Glutamatergic neuron (in vitro differentiated cells): ENCODE measurements at places on chromosomes 1 and 21. TPM values are rescaled to one million over a fixed set of nuclear protein-coding genes. Genes with fewer than 3 reads are reported as not detected.
A peak's percentile ranks its signal among the peaks of the same experiment; 100 is the strongest.

DNA sequence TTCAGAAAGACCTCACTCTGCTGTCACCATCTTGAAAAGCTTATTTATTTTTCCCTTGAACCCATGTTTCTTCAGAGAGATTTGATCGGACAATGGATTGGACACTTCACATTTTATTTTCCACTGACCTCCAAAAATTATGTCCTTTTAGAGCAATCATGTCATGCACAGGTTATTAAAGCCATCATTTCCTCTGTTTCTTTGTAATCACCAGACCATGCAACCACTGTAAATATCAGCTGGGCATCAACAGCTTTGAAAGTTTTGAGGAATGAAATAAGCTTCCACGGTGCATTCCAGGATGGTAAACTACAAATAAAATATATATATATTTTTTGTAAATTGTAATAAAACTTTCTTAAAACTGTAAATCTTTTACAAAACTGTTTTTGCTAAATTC lies 144.1 kb upstream of the ADAMTS5 start:
- DNase-seq = no peak
- H3K4me3 ChIP-seq = no peak overlapping the region
- no peaks in the 10 kb centered on the region for H3K27me3 ChIP-seq
- H3K4me1 ChIP-seq = peaks cover 3% of the 10 kb centered on the region
- no peak overlapping the region for H3K27ac ChIP-seq

DNA sequence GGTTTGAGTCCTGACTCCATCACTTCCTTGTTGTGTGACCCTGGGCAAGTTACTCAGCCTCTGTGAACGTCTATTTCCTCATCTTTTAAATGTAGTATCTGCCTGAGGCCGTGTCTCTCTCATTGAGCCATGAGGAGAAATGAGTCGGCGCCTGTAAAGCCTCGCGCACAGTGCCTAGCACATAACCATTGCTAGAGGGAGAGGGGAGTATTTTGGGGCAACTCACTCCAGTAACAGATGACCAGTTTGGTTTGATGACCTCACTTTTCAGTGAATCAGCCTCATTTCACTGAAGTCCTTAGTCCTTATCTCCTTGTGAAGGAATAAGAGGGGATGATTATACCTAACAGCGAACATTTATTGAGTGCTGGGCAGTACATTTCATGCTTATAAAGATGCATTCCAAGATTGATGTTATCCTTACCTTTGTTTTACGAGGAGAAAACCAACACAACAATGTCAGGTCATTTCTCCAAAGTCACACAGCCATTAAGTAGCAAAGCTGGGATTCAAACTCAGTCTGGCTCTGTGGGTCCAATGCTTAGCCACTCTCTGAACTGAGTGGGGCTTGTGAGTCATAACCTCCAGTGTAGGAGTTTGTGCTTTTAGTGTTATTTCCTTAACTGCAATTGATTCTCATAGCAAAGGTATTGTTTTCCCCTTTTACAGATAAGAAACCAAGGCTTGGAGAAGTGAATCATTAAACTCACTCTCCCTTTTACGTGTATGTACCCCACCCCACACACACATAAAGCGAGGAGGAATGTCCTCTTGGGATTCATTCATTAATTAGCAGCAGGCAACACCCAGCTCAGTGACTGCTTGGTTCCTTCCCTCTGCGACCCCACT lies 25.9 kb downstream of the KCNC4 start:
- H3K27me3 ChIP-seq = peaks cover 16% of the 10 kb centered on the region
- no peak for DNase-seq
- peaks cover 47% of the 10 kb centered on the region for H3K4me1 ChIP-seq

- peaks cover 14% of the 10 kb centered on the region for H3K27me3 ChIP-seq
- no peak overlapping the region for H3K27ac ChIP-seq
- peaks cover 12% of the 10 kb centered on the region for H3K36me3 ChIP-seq
- DNase-seq = peak; percentile 2
- no peaks in the 10 kb centered on the region for H3K4me1 ChIP-seq
Observed at GRCh38 chr21:45377866-45378257, 27.1 kb upstream of the COL18A1 start.

- peaks cover 47% of the 10 kb centered on the region for H3K4me1 ChIP-seq
- H3K36me3 ChIP-seq = no peaks in the 10 kb centered on the region
- DNase-seq = no peak
- H3K27ac ChIP-seq = peak overlapping the region; percentile 72
Observed at GRCh38 chr1:182702826-182703524, 18.6 kb upstream of the RGS8 start.

- peaks cover 4% of the 10 kb centered on the region for H3K27me3 ChIP-seq
- peak; percentile 36 for DNase-seq
- peaks cover 10% of the 10 kb centered on the region for H3K36me3 ChIP-seq
- H3K27ac ChIP-seq = no peak overlapping the region
- no peak overlapping the region for H3K4me3 ChIP-seq
Observed at GRCh38 chr1:94693029-94693428, 127.1 kb upstream of the SLC44A3 start.

DNA sequence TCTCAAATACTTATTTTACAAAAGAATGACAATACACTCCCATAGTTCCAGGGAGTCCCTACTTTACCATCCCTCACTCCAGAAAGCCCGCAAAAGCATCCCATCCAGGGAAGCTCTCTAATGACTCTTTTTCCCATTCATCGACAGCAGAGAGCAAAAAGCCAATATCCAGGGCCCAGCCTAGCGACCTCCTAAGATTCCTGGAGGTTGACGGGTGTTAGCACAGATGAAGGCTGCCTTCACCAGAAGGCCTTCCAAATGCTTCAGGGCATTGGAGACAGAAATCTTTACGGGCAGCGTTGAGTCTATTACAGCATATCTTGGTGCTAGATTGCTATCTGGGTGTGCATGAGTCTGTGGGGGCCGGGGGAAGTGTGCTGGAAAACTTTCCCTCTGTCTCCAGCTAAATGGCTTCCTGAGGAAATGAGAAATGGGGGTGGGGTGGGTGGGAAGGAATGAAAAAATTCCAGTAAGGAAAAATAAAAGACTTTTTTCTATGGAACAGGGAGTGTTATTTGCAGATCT lies 136.6 kb downstream of the PROX1 start:
- H3K4me3 ChIP-seq = no peak overlapping the region
- H3K4me1 ChIP-seq = peaks cover 11% of the 10 kb centered on the region
- H3K36me3 ChIP-seq = no peaks in the 10 kb centered on the region
- H3K27me3 ChIP-seq = no peaks in the 10 kb centered on the region
- H3K27ac ChIP-seq = no peak overlapping the region

- H3K4me3 ChIP-seq = no peak overlapping the region
- no peak for DNase-seq
- H3K4me1 ChIP-seq = no peaks in the 10 kb centered on the region
- no peaks in the 10 kb centered on the region for H3K27me3 ChIP-seq
- H3K27ac ChIP-seq = no peak overlapping the region
Observed at GRCh38 chr1:8930116-8930515, 15.6 kb upstream of the CA6 start.

DNA sequence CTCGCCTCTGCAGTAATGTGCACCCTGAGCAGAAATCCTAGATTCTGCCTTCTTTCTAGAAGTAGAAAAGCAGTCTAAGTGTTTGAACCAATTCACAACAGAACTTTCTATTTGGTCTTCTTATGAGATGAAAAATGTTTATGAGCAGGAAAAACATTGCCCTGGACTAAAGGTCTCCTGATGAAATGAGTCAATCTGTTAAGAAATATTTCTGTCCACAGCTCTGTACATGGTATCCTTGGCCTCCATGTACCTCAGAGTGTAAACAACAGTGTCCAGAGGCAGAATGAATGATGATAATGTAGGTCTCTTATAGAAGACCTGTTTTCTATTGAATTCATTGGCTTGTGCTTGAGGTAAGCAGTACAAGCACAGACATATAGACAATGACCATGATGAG lies 6.2 kb upstream of the APCS start:
- H3K27ac ChIP-seq = no peak overlapping the region
- no peak overlapping the region for H3K4me3 ChIP-seq
- DNase-seq = no peak
- no peaks in the 10 kb centered on the region for H3K4me1 ChIP-seq
- H3K27me3 ChIP-seq = no peaks in the 10 kb centered on the region

DNA sequence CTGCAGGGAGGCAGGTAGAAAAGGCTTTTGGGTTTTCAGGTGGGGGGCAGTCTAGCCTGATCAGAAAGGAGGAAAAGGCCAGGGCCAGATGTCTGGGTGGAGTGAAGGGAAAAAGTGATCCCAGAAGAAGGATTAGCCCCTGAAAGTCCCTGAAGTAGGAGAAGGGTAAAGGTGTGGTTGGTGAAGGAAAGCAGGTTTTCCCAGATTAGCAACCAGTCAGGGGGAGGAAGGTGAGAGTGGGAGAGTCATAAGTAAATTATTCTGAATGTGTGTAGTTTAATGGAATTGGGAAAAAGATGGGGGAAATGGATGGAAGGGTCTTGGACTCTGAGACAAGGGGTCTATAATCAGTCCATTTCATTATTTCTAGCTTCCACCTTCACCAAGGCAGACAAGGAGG lies 647 bp upstream of the SPRR1A start:
- H3K36me3 ChIP-seq = no peaks in the 10 kb centered on the region
- DNase-seq = no peak
- H3K4me3 ChIP-seq = peak overlapping the region; percentile 21
- no peaks in the 10 kb centered on the region for H3K27me3 ChIP-seq
- no peak overlapping the region for H3K27ac ChIP-seq

DNA sequence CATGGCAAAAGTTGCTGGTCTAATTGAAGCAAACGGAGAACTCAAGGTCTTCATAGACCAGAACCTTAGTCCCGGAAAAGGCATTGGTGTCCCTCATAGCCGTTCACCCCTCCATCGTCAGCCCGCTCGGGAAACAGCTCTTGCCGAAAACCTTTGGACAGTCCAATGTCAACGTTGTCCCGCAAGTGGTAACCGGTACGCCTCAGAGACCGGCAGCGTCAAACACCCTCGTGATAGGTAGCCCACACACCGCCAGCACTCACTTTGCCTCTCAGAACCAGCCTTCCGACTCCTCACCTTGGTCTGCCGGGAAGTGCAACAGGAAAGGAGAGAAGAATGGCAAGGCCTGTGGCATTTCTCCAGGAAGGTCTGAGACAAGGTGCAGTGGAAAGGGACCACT lies 351.3 kb upstream of the CAMK1G start:
- peaks cover 13% of the 10 kb centered on the region for H3K36me3 ChIP-seq
- H3K4me1 ChIP-seq = no peaks in the 10 kb centered on the region
- no peaks in the 10 kb centered on the region for H3K27me3 ChIP-seq
- no peak overlapping the region for H3K27ac ChIP-seq
- no peak for DNase-seq
- no peak overlapping the region for H3K4me3 ChIP-seq

DNA sequence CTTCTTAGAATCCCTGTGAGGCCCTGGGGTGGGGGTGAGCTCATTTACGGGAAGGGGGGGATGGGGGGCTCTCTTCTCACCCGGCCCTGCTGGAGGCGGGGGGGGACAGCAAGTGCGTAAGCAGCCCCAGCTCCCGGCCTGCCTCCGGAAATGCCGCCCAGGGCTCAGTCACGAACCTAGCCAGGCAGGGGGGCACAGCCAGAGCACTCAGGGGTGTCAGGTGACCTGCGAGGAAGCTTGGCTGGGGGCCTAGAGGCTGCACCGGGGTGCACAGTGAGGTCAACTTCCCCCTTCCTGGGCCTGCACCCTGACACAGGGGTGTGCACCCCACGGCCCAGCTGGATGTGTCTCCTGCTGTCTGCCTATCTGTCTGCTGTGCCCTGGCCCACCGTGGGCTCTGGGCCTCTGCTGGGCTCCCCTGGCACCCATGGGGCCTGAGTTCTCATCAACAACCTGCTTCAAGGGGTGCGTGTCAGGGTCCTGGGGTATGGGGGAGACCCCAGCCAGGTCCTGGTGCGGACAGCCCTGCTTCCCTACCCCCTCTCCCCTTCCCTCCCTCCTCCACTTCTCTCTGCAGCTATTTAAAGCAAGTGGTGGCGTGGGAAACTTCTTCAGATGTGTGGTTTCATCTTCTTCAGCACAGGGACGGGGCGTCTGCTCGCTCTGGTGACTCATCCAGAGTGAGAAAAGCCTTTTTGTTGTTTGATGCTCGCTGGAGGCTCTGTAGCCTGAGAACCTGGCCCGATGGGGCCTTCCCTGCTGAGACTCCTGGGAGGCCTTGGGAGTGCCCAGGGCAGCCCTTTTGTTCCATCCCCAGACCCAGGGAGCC lies 92.5 kb upstream of the RUNX3 start:
- no peak overlapping the region for H3K27ac ChIP-seq
- H3K4me3 ChIP-seq = no peak overlapping the region
- peaks cover 6% of the 10 kb centered on the region for H3K36me3 ChIP-seq
- no peak for DNase-seq
- peaks cover 11% of the 10 kb centered on the region for H3K27me3 ChIP-seq

The CRABP2 gene
- 2.4 TPM for total RNA-seq

The OXCT2 gene
- 0.37 TPM for total RNA-seq

DNA sequence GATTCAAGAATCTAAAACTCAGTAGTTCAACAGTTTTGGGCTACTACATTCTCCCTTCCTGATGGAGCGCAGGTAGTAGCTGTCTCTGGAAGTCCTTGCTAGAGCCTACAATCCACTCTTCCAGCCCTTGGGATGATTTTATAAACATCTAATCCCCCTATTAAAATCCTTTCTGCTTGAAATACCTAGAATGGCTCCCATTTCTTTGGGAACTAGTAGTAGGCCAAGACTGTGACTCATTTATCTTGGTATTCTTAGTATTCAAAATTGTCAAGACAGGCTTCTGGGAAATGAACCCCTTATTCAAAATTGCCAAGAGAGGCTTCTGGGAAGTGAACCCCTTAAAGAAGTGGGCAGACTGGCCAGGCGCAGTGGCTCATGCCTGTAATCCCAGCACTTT lies 142.5 kb upstream of the FGGY start:
- H3K4me1 ChIP-seq = peaks cover 21% of the 10 kb centered on the region
- peaks cover 5% of the 10 kb centered on the region for H3K36me3 ChIP-seq
- DNase-seq = no peak
- H3K4me3 ChIP-seq = no peak overlapping the region

The HUNK gene
- 12.2 TPM for total RNA-seq

DNA sequence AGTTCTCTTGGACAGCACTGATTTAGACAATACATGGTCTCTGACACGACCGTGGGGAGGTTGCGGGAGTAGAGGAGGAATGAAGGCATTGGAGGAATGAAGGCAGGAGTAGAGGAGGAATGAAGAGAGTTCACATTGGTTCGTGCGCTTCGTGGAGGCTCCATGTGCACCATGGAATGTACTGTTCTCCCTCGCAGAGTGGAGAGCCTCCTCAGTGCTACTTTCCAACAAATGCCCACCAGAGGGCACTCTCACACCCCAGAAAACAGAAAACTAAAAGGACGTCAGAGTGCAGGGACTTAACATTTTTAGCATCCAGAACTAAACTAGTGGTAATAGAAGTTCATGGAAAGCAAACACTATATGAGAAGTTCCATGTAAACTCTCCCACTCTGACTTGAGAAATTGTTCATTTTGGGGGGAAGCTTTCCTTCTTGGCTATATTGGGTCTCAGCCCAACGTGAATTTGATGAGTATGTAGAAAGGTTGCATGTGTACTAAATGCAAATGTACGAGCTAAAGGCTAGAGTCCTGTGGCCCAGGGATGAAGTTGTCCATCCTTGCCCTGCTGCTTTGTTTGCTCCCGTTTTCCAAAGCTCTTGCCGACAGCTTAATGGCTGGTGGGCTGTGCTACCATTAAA lies 211.6 kb downstream of the LMX1A start:
- peak; percentile 74 for DNase-seq
- H3K36me3 ChIP-seq = no peaks in the 10 kb centered on the region
- peaks cover 2% of the 10 kb centered on the region for H3K27me3 ChIP-seq
- H3K4me1 ChIP-seq = no peaks in the 10 kb centered on the region
